ENCODE measurements at places on chromosomes 1 and 21. TPM values are rescaled to one million over a fixed set of nuclear protein-coding genes. Genes with fewer than 3 reads are reported as not detected.

DNA sequence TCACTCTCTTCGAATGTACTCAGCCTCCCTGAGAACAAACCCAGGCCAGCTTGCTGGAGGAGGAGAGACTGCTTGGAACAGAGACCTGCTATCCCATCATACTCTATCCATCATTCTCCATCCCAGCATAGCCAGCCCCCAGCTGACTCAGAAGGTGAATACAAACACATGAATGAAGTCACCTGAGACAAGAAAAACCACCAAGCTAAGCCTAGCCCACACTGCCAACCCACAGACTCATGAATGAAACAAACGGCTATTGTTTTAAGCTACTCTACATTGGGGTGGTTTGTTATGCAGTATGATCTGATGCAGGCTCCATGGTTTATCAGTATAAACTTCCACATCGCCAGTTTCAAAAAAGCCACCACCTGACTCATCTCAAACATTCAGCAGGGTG lies 395.6 kb downstream of the SETD4 start:
- DNase-seq = peak; percentile 70

- DNase-seq = peak; percentile 63
Measured at GRCh38 chr1:245715970-245716369, 561.2 kb downstream of the KIF26B start.

- DNase-seq = no peak
Measured at GRCh38 chr1:222042120-222042519, 300.2 kb upstream of the DUSP10 start.

DNA sequence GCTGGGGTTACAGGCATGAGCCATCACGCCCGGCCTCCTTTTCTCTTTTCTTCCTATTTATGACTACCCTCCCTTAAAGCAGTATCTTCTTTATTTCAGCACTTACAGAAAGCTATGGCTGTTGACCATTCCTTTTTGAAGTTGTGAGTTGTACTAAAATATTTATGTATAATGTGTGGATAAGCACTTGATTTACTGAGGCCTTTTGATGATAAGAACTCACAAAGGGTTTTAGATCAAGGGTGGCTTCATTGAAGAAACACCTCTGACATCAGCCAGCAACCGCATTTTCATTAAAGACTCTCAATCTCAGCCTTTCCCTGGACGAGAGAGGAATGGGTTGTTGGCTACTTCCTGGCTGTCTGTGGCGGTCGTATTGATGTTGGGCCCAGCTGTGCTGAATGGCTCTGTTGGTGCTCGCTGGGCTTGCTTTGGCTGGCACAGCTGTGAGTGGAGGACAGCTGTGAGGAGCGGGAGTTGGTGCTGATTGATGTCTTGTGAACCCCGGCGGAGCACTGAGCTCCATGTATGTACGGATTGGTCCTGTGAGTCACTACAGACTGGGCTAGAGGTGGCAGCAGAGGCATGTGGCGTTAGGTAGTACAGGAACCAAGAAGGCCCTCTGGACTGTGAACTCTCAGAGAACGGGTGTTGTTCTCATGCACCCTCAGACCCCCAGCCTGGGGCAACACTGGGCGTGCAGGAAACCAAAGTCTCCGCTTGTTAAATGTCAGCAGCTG lies 208.8 kb downstream of the KIF26B start:
- no peak for DNase-seq

DNA sequence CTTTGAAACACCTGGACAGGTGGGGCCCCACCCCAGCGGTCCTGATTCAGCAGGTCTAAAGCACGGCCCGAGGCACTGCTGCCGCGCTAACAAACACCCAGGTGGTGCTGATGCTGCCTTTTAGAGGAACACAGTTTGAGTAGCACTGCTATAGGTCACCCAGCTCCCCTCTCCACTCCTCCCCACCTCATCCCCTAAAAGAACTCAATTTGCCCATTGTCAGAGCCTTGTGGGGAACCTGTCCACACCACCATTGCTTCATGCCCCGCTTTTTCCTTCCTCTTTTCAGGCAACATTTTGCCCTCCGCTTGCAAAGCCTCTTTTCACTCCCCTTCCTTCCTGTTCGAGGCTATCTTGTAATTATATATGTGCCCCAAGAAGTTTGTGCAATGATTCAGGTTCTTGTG lies 26.2 kb upstream of the PADI4 start:
- DNase-seq = no peak

The DNAJC6 gene
- 9.4 TPM for total RNA-seq
